ENCODE measurements at places on chromosomes 11 and 22. TPM values are rescaled to one million over a fixed set of nuclear protein-coding genes. Genes with fewer than 3 reads are reported as not detected.

Gene MRGPRF
- 0.09 TPM for total RNA-seq

Gene HSCB
- total RNA-seq = 16.0 TPM

Gene MMP8
- total RNA-seq = not detected

Gene SERHL2
- 0.12 TPM for total RNA-seq

Gene CRACR2B
- total RNA-seq = 3.4 TPM
